T-cell (primary cell): ENCODE measurements at places on chromosomes 7 and 10. TPM values are rescaled to one million over a fixed set of nuclear protein-coding genes. Genes with fewer than 3 reads are reported as not detected.

Gene ADCY1
- 0.03 TPM for total RNA-seq

DNA sequence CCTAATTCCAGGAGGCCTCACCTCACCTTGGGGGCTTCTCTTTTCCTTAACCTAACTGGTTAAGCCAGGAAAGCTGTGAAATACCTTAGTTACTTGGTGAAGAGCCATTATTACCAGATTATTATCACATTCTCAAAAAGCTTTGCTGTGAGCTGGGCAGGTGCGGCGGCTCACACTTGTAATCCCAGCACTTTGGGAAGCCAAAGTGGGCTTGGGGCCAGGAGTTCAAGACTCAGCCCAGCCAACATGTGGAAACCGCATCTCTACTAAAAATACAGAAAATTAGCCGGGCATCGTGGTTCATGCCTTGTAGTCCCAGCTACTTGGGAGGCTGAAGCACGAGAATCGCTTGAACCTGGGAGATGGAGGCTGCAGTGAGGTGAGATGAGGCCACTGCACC, 102.4 kb upstream of the KLF6 start:
- H3K4me1 ChIP-seq = peaks cover 28% of the 10 kb centered on the region
- no peaks in the 10 kb centered on the region for H3K27me3 ChIP-seq
- H3K4me3 ChIP-seq = no peak overlapping the region
- no peak for DNase-seq

DNA sequence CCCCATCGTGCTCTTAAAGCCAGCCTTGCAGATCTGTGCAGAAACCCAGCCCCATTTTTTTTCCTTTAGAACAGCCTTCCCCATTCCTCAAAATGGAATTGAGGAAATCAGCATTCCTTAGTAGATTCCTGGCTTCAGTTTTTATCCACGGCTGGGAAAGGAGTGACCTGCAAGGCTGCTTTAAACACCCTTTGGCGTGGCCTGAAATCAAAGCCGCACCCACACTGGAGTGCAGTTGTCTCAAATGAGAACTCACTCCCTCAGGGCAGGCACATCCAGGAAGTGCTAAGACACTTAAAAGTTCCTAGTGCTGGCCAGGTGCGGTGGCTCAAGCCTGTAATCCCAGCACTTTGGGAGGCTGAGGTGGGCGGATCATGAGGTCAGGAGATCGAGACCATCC, 34.8 kb downstream of the HTR5A start:
- no peak for DNase-seq
- H3K27me3 ChIP-seq = no peaks in the 10 kb centered on the region
- no peaks in the 10 kb centered on the region for H3K36me3 ChIP-seq
- no peak overlapping the region for H3K4me3 ChIP-seq
- no peaks in the 10 kb centered on the region for H3K4me1 ChIP-seq

DNA sequence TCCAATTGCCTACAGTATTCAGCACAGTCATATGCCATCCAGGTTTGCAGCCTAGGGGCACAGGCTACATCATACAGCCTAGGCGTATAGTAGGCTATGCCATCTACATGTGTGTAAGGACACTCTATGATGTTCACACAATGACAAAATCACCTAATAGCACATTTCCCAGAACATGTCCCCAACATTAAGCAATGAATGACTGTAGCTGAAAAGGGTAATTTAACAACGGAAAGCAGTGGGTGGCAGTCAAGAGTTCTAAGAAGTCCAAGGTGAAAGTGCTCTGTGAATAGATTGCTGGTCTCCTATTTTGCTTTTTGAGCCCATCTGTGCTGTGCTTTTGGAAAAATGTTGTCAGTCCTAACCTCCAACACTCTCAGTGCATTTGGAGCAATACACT, 162.6 kb downstream of the KLF6 start:
- H3K27me3 ChIP-seq = no peaks in the 10 kb centered on the region
- no peak overlapping the region for H3K27ac ChIP-seq
- no peaks in the 10 kb centered on the region for H3K4me1 ChIP-seq
- no peaks in the 10 kb centered on the region for H3K36me3 ChIP-seq
- DNase-seq = no peak

DNA sequence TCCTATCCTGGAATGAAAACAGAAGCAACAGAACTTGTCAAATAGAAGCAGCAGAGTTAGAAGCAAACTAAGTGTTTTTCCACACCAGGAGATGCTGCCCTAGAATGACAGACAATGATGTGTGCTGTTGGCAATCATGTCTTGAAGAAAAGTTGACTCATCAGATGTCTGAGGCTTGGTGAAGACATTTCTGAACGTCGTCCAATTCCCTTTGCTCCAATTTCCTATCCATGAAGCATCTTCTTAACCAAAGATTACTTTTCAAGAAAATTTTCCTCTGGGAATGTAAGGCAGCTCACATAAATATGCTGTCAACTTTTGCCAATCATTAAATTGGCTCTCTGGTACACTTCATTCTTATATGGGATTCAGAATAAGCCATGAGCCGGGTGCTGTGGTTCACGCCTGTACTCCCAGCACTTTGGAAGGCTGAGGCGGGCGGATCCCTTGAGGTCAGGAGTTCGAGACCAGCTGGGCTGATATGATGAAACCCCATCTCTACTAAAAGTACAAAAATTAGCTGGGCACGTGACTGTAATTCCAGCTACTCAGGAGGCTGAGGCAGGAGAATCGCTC, 34.6 kb downstream of the MALSU1 start:
- H3K4me1 ChIP-seq = no peaks in the 10 kb centered on the region
- peaks cover 7% of the 10 kb centered on the region for H3K27me3 ChIP-seq
- no peaks in the 10 kb centered on the region for H3K36me3 ChIP-seq
- H3K4me3 ChIP-seq = no peak overlapping the region
- no peak for DNase-seq

DNA sequence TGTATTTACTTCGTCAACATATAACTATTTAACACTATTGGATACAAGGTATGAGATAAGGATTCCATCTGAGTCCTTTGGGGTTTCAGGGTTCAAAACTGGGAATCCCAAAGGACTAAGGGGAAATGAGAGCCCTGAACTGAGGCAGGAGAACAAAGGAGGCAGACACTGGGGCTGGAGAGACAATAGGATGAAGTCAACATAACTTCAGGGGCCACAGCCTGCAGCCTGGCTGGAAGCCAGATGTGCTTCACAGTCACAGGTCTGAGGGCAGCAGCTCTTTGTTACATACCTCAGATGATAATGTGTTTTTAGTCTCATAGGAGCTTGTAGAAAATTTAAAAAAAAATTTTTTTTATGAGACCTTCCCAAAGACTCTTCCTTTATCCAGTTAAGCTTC, 73.3 kb downstream of the NRF1 start:
- H3K36me3 ChIP-seq = peaks cover 24% of the 10 kb centered on the region
- H3K27me3 ChIP-seq = no peaks in the 10 kb centered on the region
- H3K4me3 ChIP-seq = no peak overlapping the region
- no peak for DNase-seq
- H3K4me1 ChIP-seq = no peaks in the 10 kb centered on the region
- H3K27ac ChIP-seq = no peak overlapping the region

Gene PNLIPRP3
- not detected for total RNA-seq

GRCh38 chr10:24737001-24737400, 13.3 kb upstream of the ARHGAP21 start:
- no peak overlapping the region for H3K27ac ChIP-seq
- no peaks in the 10 kb centered on the region for H3K27me3 ChIP-seq
- H3K36me3 ChIP-seq = no peaks in the 10 kb centered on the region
- no peak for DNase-seq

Gene LRRTM3
- not detected for total RNA-seq

Gene HOXA7
- not detected for total RNA-seq

DNA sequence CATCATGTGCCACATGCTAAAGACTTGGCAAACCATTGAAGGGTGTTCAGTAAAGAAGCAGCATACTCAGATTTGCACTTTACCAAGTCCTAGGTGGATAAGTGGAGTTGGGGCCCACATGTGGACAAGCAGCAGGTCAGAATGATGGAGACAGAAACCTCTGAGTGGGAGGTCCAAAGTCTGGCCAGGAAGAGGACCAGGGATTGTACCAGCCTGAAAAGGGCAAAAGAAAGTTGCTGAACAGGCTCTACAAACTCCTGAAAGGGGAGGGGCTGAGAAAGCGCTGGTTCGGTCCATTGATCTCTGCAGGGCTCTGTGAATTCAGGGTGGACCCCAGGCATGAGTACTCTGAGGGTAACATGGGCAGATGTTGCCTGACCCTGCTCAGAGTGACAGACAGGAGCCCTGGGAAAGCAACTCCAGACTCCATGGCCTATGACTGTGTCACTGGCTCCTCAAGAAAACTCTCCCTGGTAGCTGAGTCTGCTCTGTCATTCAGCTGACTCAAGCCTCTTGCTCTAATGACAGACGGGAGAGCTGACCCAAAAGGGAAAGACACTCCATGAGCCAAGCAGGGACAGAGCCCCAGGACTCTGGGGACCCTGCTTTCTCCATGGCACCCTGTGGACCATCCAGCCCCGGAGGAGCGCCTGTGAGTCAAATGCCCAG, 68.5 kb downstream of the TBXAS1 start:
- H3K4me3 ChIP-seq = no peak overlapping the region
- no peaks in the 10 kb centered on the region for H3K4me1 ChIP-seq
- no peak for DNase-seq
- no peak overlapping the region for H3K27ac ChIP-seq
- peaks cover 2% of the 10 kb centered on the region for H3K36me3 ChIP-seq

DNA sequence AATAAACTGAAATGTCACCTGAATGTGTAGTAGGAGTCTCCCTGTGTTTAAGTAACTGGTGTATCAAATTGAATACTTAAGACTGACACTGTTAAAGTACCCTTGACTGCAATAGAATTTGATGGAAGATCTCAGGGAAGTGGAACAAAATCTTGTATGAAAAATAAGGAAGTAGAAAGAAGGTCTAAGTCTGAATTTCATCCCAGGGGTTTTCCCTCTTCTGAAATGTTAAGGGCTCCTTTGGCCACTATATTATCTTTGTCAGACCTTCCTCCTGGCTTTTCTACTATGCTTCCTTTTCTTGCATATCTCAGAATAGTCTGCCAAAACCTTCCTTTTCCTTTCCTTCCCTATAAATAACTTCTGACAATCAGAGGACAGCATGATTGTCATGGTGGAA, 59.6 kb downstream of the BLNK start:
- H3K4me1 ChIP-seq = no peaks in the 10 kb centered on the region
- no peak overlapping the region for H3K27ac ChIP-seq
- no peaks in the 10 kb centered on the region for H3K27me3 ChIP-seq
- no peaks in the 10 kb centered on the region for H3K36me3 ChIP-seq

GRCh38 chr10:58963101-58963534, 213.3 kb upstream of the PHYHIPL start:
- H3K27ac ChIP-seq = no peak overlapping the region
- H3K4me3 ChIP-seq = no peak overlapping the region
- H3K36me3 ChIP-seq = no peaks in the 10 kb centered on the region
- H3K27me3 ChIP-seq = peaks cover 5% of the 10 kb centered on the region
- DNase-seq = no peak

Gene ZNF467
- 4.8 TPM for total RNA-seq

GRCh38 chr10:13990946-13991345, 339.8 kb downstream of the FRMD4A start:
- no peak overlapping the region for H3K27ac ChIP-seq
- H3K36me3 ChIP-seq = no peaks in the 10 kb centered on the region
- no peak for DNase-seq
- H3K27me3 ChIP-seq = no peaks in the 10 kb centered on the region
- no peak overlapping the region for H3K4me3 ChIP-seq
- H3K4me1 ChIP-seq = peaks cover 6% of the 10 kb centered on the region

Gene TACR2
- total RNA-seq = not detected

GRCh38 chr10:21100190-21100589, 203.1 kb upstream of the NEBL start:
- H3K27ac ChIP-seq = no peak overlapping the region
- no peaks in the 10 kb centered on the region for H3K36me3 ChIP-seq
- DNase-seq = no peak
- no peak overlapping the region for H3K4me3 ChIP-seq
- H3K4me1 ChIP-seq = no peaks in the 10 kb centered on the region
- H3K27me3 ChIP-seq = no peaks in the 10 kb centered on the region

Gene CFAP58
- total RNA-seq = not detected

DNA sequence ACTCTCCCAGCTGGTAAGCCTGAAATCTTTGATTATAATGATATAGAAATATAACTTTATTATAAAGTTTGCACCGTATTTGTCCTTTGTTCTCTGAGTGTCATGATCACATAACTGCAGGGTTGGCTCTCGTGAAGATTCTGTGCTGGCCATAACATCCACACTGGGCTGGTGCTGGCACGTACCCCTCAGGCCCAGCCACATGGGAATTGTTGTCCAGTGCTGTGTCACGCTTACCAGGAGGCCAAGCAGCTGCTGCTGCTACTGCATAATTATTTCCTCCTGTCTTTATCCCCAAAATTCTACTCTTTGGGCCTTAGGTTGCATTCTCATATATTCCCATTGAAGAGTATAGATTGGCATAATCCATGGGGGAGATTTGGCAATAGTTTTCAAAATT, 20.8 kb upstream of the UCN3 start:
- no peaks in the 10 kb centered on the region for H3K27me3 ChIP-seq
- H3K36me3 ChIP-seq = no peaks in the 10 kb centered on the region
- no peak for DNase-seq
- no peaks in the 10 kb centered on the region for H3K4me1 ChIP-seq
- no peak overlapping the region for H3K4me3 ChIP-seq

Gene CALML3
- not detected for total RNA-seq
